Stromal cell of bone marrow (primary cell): ENCODE measurements at places on chromosomes 5 and 9.

GRCh38 chr9:77433675-77434445 is 214.3 kb downstream of the GNA14 start:
- DNase-seq = peak; percentile 48

DNA sequence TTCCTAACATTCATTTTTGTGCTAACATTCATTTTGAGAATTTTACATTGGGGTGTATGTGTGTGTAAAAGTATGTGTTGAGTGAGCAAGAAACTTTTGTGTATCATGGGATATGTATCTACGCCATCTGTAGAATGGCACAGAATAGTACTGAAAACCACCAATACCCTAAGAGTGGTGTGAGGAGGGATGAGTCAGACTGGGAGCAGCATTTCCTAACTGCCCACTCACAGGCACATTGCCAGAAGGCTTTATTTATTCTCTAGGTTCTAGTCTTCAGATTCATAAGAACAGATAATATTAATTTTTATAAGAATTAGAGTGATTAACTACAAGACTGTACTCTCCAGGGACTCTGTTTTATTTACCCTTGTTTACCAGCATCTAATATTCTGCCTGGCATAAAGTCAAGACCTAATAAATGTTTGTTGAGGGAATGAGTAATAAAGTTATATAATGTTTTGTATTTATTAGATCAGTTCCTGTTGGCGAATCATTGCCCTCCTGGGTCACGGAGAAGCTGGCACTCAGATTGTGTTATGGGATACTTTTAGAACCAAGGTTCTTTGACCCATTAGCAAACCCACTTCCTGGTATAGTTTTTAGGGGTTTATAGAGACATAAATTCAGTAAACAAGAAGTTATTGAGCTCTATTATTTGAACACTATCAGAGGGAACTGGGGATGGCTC is 159.1 kb upstream of the PPP2R2B start:
- DNase-seq = peak; percentile 30

DNA sequence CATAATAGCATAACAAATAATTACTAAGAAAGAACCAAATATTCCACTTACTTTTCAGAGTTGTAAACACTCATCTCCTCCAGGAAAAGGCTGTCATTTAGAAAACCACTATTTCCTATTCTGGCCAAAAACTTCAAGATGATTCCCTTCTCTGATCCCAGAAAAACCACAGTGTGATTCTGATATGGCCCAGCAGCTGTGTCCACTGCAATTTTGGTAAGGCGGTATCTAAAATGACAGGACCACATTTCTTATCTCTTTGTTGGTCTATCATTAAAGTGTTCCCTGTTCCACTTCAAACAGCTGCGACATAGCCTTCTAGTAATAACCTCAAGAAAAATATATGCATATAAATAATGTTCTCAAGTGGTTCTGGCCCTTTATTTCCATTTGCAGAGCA is 96.1 kb downstream of the SEMA6A start:
- DNase-seq = no peak

- no peak for DNase-seq
Measured at GRCh38 chr5:78706825-78707224, 58.3 kb upstream of the LHFPL2 start.

DNA sequence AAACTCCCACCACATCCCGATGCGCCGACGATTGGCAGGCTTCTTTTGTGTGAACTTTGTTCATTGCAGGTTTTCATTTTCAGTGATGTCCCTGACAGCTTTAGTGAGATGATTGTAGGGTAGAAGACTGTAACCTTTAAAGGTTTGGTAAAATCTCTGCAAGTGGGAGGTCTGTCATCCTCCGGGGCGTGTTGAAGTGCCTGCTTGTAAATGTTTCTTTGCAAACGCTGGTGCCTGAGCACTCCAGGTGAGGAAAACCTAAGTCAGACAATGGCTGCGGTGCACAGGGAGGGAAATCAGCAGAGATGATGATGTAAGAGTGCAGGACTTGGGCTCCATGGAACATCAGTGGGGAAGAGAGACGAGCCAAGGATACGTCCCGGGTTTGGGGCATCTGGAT is 228.1 kb downstream of the DRD1 start:
- no peak for DNase-seq

DNA sequence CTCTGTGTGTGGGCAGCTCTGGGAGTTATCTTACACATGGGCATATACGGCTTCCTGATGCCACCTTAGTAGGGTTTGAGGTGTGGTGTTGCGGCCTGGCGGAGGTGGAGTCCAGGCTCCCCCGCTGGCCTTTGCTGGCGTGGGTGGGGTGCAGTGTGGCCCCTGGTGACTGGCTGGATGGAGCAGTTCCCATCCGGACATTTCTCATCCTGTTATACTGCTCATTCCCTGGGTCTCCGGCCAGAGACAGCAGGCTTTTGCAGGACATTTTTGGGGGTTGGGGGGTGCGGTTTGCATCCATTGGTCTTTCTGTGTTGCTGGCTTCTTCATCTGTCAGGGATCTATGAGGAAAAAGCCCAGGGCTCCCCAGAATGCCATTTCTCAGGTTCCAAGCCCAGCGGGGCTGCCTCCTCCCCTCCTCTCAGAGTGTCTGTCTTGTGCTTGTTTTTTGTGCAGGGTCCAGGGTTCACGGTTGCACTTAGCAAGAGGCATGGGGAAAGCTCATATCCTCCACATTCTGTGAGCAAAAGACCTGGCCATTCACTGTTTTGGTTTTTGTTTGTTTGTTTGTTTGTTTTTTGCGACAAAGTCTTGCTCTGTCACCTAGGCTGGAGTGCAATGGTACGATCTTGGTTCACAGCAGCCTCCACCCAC is 22.3 kb downstream of the NDUFS6 start:
- no peak for DNase-seq

DNA sequence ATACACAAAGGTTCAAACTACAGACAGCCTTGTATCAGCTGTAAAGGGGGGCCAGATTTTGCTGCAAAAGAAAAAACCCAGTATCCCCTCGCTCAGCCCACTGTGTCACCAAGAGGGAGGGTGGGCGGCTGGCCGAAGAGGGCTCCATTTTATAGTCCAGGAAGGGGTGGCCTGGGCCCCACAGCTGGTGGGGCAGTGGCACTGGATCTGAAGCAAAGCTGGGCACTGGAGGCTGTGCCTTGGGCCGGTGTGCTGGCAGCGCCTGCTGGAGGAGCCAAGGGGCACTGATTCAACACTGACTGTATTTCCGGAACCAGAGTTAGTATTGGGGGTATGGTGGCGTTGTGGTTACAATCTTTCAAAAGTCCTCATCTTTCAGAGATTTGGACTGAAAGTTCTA is 9.1 kb downstream of the BRD3 start:
- DNase-seq = peak; percentile 13

GRCh38 chr5:135941711-135942110 is 13.1 kb downstream of the LECT2 start:
- no peak for DNase-seq

- no peak for DNase-seq
Measured at GRCh38 chr9:118269623-118270022, 565.4 kb downstream of the TLR4 start.
